ENCODE measurements at places on chromosomes 1 and 21.

DNA sequence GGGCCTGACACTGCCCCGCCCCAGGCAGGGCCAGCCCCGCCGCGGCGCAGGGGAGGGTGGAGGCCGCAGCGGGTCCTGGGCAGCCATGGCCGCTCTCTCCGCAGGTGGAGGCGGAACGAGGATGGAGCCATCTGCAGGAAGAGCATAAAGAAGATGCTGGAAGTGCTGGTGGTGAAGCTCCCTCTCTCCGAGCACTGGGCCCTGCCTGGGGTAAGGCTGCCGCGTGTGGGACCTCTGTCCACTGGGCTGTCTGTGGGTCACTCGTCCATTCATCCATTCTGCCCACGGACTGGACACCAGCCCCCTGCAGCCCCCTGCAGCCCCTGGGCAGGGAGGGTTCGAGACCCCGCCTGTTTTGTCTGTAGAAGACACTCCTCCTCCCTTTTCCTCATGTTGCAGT is 18.4 kb upstream of the LRRC3 start:
- no peak for DNase-seq

GRCh38 chr1:212696721-212697331 is 2.8 kb downstream of the BATF3 start:
- DNase-seq, result no peak

- peak; percentile 95 for DNase-seq
These were observed 1.3 kb downstream of the ABCG1 start for GRCh38 chr21:42220138-42220701.

- peak; percentile 66 for DNase-seq
These were observed 244.5 kb downstream of the NEGR1 start for GRCh38 chr1:72037745-72038343.

GRCh38 chr1:86798608-86799291 is 94.4 kb downstream of the SH3GLB1 start:
- DNase-seq, result no peak

GRCh38 chr1:15733218-15733725 is 2.8 kb upstream of the SLC25A34 start:
- no peak for DNase-seq

DNA sequence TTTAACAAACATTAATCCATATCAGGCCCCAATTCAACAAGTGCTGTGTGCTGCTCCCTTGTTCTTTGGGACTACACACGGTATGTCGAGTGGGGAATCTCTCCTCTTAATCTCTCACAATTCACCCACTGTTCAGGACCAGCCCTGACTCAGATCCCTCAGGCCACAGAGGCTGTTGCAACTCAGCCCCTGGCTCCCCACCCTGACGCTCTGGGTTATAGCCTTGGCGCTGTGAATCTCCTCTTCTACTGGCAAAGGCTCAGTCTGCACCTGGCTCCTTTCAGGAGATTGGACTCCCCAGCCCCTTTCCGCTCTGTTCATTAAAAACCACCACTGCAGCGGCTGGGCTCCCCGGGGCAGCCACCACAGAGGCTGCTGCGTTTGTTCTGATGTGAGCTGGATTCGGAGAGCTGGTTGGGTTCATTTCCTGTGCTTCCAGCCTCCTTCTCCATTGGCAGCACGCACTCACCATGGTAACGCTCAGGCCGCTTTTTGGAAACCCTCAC is 13.0 kb downstream of the CAPN8 start:
- DNase-seq, result no peak

- DNase-seq, result no peak
These were observed 191.8 kb downstream of the ZNF326 start for GRCh38 chr1:90186506-90187322.

GRCh38 chr1:149962039-149962647 is 25.5 kb upstream of the MTMR11 start:
- peak; percentile 88 for DNase-seq

DNA sequence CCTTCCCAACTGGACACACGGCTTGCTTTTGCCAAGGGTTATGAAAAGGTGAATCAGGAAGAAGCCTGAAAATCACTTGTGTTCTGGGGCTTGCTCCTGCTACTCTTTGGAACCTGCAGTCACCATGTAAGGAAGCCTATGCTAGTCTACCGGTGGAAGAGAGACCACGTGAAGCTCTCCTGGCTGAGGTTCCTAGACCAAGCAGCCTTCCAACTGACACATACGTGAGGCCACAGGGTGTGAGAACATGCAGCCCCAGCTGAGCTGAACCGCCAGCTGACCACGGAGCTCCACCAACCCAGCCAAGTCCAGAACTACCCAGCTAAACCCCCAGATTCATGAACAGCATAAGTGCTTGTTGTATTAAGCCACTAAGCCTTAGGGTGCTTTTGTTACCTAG is 72.8 kb upstream of the KRTAP19-8 start:
- DNase-seq, result no peak

- DNase-seq, result no peak
These were observed 192.8 kb downstream of the PDE4B start for GRCh38 chr1:65985393-65986066.

DNA sequence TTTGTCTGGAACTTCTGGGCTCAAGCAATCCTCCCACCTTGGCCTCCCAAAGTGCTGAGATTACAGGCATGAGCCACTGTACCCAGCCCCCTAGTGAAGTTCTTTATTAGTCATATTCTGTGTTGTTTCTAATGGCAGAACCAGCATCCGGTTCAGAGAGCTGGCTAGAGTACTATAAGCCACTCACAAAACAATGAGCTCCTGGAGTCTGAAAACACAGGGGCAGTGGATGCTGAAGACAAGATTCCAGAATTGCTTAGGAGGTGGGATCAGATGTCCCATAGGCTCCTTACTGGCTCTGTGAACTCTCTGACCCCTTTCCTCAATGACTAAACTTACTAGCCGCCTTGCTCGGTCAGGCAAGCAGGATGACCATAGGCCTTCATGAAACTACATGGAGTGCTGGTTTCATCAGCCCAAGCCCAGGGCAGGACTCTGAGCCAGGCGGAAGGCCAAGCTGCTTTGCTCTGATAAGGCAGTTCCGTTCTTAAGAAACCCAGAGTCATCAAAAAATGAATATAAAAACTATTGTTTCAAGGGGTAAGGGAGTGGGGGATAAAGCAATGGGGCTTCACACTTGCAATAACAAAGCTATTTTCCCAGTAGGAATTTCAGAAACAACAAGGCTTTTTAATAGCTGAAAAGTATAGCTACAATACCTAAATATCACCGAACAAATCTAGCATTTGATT is 8.1 kb downstream of the MTHFR start:
- DNase-seq, result no peak

- DNase-seq, result no peak
These were observed 59.6 kb downstream of the USP24 start for GRCh38 chr1:55155522-55155921.

All from NAMALWA (cell line).